Ovary (tissue), 10 donors: ENCODE measurements at places on chromosomes 12 and 14. TPM values are rescaled to one million over a fixed set of nuclear protein-coding genes. Genes with fewer than 3 reads are reported as not detected.

- DNase-seq = no peak
Observed at GRCh38 chr12:11812241-11812585, 162.7 kb downstream of the ETV6 start.

GRCh38 chr14:26143057-26143456 is 454.8 kb downstream of the NOVA1 start:
- no peak for DNase-seq

The KERA gene
- not detected for total RNA-seq

The PRIMA1 gene
- 4.3 TPM for total RNA-seq

DNA sequence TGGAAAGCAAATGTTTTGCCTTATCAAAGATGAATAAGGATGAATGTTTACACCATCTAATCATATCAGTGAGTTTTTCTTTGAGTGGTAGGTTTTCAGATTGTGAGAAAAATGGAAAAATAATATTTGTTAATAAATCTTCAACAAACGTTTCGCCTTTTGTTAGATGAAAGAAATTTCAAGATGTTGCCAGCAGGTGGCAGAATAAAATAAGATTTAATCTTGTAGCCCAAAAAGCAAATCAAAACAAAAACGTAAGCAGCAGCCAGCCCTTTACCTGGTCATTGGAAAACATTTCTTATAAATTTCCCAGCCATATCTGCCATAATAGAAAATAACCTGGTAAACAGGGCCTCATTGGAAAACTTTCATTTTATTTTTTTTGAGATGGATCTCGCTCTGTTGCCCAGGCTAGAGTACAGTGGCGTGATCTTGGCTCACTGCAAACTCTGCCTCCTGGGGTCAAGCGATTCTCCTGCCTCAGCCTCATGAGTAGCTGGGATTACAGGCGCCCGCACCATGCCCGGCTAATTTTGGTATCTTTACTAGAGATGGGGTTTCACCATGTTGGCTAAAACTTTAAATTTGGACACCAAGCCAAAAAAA is 15.4 kb upstream of the TMEM120B start:
- no peak for DNase-seq

DNA sequence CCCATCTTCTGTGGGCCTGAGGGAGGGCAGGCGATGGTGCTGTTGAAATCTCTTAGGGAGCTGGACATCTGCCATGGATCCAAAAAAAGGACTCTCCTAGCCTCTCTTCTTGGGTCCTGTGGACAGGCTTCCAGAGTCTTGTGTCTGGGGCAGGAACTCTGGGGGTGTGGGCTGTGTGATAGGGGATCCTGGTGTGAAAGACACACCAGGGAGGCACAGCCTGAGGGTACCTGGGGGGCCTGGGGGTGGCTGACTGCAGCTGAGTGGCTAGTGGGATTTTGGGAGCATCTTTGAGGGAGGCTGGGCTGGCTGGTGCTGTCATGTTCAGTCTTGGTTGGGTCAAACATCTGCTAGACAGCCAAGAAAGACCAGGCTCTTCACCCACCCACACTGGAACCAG is 1.8 kb upstream of the KRT83 start:
- no peak for DNase-seq

DNA sequence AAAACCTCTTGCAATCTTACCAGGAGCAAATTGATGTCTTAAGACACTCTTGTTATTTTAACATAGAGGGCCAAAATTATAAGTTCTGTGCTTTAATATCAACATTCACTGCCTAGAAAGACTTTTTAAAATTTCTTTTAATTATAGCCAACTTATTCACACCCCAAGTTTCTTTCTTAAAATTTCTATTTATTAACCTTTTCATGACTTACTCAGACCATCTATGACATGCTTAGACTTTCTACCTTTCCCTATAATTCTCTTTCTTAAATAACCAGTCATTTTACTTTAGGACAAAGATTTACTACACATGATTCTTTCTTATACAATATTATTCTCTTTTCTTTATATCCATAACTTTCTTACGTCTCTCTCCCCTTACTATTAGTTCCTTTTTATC is 220.4 kb downstream of the NUBPL start:
- no peak for DNase-seq

The SLIRP gene
- total RNA-seq = 66.8 TPM
